ENCODE measurements at places on chromosomes 11 and 22.

DNA sequence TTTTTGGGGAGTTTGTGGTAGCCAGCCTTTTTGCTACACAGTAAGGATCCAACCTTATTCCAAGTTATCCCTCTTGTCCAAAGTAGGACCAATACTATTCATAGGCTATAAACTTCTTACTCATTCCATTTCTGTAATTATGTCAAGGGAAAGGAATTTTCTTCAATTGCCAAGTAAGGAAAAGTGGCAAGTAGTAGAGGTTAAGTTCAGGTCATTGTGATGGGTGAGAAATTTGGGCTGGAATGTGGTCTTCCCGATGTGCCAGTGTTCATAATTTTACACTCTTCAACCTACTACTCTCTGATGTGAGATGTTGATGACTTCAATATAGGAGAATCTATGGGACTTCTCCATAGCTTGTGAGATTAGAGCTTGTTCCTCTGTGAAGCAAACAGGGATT is 648.8 kb downstream of the METTL15 start:
- DNase-seq = no peak

GRCh38 chr11:2547806-2548205 is 103.0 kb downstream of the KCNQ1 start:
- no peak for DNase-seq

DNA sequence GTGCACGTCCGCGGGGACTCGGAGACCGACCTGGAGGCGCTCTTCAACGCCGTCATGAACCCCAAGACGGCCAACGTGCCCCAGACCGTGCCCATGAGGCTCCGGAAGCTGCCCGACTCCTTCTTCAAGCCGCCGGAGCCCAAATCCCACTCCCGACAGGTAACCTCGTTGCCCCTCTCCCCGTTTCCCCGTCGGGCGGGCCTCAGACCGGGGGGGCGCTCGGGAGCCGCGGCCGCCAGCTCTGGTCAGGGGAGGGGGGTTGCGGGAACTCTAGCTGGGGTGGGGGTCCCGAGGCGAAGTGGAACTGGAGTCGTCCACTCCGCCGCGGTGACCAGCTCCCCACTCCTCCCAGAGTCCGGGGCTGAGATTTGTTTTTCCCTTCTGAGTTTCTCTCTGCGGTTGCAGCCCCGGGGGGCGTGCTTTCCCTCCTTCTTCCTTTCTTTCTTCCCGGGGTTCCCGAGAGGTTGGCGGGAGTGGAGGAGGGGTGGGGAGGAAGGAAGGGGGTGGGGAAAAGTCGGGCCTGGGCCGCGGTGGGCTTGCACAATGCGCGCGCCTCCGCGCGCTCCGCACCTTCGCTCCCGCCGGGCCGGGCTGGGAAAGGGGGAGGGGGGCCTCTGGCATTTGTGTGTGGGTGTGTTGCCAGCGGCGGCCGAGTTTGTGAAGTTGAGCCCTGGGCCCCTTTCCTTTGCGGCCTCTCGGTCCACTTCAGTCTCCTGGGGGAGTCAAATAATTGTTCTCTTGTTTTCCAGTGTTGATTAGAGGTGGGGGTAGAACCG is 952 bp downstream of the YAP1 start:
- peak; percentile 29 for DNase-seq

DNA sequence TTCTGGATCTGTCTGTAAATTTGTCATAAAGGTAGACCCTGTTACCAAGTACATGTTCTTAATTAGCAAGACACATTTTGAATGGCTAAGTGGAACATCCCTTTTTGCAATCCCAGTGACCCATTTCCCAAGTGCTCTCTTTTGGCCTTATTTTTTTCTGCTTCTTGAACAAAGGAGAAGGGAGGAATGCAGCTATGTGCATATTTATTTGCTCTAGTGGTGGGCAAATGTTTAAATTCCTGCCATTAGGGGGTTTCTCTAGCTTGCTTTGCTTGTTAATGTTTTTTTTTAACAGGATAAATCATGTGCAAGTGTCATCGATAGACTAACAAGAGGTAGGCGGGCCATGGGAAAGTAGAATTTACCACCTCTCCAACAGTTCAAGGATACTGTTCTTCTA is 135.7 kb downstream of the COMMD9 start:
- DNase-seq = no peak

- DNase-seq = no peak
Observed at GRCh38 chr11:94181526-94181925, 52.9 kb downstream of the PANX1 start.

DNA sequence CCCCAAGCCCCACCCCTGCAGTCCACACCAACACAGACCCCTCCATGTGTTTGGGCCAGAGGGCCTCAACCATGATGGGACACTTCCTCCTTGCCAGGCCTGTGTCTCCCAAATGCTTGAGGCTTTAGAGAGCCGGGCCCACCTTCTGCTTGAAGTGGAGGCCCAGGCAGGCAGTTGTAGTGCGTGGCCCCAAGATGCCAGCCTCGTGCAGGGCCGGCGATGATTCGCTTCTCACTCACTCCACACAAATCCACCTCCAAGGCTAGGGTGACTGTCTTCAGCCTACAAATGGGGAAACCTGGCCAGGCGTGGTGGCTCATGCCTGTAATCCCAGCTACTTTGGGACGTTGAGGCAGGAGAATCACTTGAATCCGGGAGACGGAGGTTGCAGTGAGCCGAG is 5.7 kb downstream of the PRR5 start:
- no peak for DNase-seq

DNA sequence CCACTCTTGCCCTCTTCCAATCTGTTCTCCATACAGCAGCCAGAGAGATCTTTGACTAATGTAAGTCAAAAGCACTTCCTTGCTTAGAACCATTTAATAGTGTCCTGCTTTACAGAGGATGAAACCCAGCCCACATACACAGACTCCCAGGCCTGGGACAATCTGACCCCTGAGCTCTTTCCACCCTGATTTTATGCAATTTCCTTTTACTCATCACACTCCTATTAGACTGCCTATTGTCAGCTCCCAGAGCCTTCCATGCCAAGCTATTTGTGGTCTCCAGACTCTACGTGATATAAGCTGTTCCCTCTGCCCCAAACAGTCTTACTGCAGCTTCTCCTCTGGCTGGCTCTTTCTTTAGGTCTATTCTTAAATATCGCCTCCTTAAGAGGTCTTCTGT is 28.1 kb downstream of the ME3 start:
- DNase-seq = no peak

DNA sequence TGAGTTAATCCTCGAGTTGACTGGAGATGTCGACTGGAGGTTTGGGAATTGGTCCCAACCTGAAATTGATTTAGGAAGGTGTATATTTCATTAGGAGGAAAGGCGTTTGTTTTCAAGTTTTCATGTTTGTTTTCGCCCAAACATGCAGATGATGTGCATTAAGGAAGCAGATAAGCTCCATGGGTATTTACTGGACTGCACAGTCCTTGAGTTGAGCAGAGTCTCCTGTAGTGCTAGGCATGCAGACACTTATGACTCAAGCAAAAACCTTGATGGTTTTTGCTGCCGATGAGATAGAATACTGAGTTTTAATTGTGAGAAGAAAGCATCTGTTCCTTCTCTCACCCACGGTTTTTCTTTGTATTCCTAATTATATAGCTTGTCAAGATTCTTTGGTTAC is 27.9 kb downstream of the CABIN1 start:
- no peak for DNase-seq

DNA sequence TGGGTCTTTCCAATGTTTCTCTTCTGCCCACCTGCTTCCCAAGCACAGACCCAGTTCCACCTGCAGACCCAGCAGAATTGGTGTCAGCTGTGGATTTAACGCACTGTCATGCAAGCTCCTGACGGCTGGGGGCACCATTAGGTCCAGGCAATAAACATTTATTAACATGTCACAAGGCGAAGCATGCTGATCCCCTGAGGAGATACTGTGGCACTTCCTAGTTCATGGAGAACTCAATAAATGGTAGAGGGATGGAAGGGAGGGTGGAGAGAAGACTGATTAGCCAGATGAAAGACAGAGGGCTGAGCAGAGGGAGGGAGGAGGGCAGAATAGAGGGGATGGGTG is 68.3 kb upstream of the TSPAN18 start:
- DNase-seq = peak; percentile 52

GRCh38 chr11:46987183-46987582 is 50.6 kb downstream of the CSTPP1 start:
- DNase-seq = no peak

- DNase-seq = no peak
Observed at GRCh38 chr11:86418106-86418505, 43.4 kb downstream of the CCDC81 start.

GRCh38 chr11:2929531-2929949 is 320 bp upstream of the PHLDA2 start:
- peak; percentile 28 for DNase-seq

DNA sequence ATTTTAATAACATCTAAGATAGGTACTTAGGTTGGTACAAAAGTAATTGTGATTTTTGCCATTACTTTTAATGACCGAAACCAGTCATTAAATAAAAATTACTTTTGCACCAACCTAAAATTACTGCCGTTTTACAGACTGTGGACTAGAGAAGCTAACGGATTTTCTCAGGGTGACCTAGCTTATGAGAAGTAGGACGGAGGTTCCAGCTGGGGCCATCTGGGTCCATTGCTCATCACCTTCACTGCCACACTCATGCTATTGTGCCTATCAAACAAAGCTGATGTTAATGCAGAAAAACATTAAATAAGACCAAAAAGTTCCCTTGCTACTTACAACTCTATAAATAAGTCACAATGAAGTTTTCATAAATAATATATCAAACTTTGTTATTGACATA is 38.9 kb downstream of the GRIA4 start:
- no peak for DNase-seq

DNA sequence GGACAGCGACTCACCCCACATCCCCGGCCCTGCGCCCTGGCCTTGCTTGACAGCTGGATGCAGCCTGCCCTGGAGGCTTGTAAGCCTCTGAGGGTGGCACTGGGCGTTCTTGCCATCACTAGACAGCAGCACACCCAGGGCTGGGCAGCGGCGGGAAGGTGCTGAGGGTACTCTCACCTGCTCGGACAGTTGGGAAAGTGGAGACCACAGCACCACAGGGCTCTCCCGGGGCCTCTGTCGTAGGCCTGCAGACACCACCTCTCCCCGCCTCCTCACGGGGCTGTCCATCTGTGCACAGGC is 18.8 kb upstream of the BRSK2 start:
- no peak for DNase-seq

GRCh38 chr11:63888170-63889086 is 28.5 kb downstream of the RCOR2 start:
- peak; percentile 79 for DNase-seq

DNA sequence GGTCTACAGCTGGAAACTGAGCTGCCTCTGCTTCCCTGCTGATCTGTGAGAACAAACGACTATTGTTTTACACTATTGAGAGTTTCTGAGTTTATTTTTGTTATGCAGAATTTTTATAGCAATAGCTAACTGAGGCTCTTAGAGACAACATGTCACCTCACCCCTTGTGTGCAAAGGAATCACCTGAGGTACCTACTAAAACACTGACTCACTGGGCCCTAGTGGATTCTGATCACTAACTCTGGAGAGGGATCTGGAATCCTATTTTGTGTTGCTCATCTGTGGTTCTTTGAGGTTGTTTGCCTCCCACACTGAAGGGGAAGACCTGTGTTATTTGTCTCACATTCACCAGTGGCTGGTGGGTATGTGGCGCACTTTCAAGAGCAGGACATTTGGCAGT is 13.4 kb upstream of the B3GAT1 start:
- no peak for DNase-seq

DNA sequence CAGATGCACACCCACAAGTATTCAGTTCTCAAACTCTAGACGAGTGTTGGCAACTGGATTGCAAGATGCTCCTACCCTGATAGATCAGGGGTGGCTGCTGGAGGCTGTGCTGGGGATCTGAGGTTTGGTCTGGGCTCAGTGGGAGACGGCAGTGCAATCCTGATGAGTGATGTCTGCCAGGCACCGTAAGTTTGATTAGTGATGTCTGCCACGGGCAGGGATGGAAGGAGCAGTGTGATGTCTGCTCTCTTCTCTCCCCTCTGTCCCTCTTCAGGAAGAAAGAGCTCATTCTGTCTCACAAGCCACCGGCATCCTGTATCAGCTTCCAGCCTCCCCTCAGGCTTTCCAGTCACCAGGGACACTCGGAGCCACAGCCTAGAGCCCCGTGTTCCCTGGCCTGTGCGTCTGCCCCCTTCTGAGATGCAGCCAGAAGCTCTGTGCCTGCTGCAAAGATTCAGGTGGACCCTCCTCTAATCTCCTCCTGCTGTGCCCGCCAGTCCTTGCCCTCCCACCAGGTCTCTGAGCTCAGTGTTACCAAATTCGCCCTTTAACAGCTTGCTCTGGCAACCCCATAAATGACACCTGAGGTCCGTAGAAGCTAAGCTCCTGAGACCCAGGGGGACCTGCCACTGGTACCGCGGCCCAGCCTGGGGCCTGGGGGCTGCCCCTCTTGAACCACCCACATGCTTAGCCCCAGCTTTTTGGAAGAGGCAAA is 19.9 kb downstream of the TP53I11 start:
- no peak for DNase-seq

DNA sequence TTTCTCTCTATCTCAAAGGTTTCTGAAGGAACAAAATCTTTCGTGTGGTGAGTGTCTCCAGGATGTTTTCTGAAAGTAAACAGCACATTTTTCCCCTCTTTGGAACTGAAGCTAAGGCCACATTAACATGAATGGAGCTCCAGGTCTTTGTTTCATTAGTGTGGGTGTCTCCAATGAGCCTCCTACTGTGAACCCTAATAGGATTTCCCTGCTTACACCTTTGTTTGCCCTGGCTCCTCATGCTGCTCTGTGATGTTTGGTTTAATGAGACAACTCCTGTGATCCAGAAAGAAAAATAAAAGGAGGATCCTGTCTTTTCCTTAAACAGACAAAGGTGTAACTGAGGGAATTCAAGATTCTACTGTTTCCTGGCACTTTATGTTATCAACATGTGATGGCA is 76.9 kb upstream of the SLC6A5 start:
- DNase-seq = no peak

- DNase-seq = no peak
Observed at GRCh38 chr11:2358754-2359442, 18.2 kb upstream of the CD81 start.

GRCh38 chr11:133156986-133157745 is 375.1 kb downstream of the OPCML start:
- peak; percentile 75 for DNase-seq

DNA sequence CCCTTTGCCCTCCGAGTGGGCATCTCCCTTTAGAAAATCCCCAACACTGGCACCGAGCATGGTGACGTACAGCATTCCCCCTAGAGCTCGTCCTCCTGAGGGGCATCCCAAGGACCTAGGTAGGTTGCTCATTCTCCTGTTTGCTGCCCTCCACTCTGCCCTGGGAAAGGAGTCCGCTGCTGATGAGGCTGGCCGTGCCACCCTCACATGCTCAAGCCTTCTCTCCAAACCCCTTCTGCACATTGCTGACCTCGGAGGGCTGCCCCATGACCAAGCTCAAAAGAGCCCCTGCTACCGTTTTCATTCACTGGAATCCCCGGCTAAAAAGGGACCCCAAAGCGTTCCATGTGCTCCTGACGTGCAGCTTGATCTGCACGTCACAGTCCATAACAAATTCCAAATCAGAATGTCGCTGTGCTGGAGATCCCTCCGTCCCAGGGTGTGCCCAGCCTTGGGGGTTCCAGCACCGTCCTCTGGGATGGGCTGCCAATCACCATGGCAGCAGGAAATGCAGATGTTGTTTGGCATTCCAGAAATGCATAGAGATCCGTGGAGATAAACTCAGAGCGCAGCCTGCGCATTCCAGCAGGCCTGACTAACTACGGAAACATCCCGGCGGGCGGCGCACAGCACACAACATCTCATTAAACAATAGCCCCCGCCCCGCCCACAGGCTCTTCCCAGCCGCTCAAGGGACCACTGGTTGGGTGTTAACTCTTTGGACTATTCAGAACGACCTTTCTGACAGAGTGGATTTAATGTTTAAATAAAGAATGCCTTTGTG is 26.3 kb upstream of the GNB1L start:
- DNase-seq = no peak

GRCh38 chr22:29393019-29393608 is 4.7 kb upstream of the AP1B1 start:
- peak; percentile 38 for DNase-seq

GRCh38 chr11:76030286-76030685 is 176.0 kb downstream of the WNT11 start:
- DNase-seq = no peak
